ENCODE measurements at places on chromosomes 11 and 22.

DNA sequence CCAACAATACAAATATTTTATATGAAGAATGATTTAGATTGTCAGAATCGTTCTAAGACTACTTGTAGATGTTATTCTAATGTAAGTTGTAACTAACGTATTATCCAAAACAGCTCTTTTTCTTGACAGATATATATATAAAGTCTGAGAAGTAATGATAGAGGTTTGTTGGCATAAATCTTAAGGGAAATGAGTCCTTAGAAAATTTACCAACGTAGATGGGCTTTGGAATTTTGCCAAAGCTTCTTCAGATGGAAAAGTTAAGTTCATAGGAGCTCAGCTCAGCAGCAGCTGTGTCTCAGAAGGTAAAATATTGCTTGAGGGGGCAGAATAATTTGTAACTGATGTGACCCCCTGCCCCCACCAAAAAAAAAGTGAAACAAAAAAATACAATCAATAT lies 66.7 kb downstream of the BID start:
- no peak for DNase-seq

DNA sequence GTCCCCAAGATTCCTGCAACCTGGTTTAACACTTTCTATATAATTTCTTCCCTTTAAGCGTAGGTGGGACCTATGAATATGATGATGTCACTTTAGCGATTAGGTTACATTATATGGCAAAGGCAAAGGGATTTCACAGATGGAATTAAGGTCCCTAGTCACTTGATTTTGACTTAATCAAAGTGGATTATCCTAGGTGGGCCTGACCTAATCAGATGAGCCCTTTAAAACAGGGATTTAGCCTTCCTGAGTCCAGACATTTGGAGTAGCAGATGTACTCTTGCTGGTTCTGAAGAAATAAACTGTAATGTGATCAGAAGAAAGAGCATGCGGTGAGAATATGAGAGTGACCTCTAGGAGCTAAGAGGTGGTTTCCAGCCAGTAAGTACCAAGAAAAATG lies 67.8 kb upstream of the LIN7C start:
- no peak for DNase-seq

DNA sequence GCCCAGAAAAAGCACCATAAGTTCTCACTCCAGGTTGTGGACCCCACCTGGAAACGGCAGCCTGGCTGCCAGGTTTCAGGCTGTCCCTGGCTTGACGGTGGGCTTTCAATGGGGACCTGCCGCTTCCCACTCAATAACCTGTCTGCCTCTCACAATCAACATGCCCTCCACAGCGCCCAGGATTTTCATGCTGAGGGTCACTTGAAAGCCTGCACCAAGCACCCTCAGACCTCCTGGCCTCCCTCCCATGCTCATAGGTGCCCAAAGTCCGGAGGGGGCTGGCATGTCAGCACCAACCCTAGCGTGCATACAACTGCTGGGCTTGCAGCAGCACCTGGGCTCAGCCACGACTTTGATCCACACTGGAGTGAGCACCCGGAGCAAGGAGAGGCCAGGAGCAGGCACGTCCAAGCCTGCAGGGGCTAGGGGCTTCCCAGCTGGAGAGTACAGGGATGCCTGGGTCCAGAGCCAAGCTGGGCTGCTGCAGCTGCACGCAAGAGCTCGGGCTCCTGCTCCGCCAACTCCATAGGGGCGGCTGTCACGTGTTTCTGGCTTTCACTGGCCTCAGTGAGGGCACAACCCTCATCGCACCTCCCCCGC lies 1214.3 kb upstream of the RAG2 start:
- DNase-seq: no peak

- DNase-seq: no peak
Measured at GRCh38 chr11:45411228-45411946, 125.2 kb upstream of the SYT13 start.

DNA sequence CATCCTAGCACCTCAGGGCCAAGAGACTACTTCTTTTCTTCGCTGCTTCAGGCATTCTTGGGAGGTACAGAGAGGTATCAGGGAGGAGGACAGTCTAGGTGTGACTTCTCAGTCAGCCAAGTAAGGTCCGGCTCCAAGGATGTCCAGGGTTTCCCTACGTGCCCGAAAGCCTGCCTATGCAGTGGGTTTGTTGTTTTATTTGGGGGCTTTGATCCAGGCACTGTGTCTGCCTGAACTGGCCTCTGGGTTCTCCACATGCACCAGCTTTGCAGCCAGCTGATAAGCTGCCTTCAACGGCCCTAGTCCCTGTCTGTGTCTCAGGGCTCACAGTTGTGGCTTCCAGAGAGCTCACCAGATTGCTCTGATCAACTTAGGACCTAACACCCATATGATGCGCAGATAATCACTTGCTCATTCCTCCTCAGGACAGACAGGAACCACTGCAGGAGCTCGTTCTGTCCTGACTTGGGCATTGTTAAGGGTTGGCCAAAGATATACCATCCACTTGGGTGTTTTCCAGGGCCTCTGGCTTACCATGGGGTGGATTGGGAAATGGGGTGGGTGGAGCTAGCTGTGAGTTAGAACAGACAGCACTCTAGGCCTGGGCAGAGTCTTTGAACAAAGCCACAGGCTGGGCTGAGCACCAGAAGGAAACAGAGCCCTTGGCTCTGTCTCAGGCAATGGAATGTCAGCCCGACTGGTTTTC lies 45.5 kb upstream of the CRYBB3 start:
- DNase-seq: no peak

DNA sequence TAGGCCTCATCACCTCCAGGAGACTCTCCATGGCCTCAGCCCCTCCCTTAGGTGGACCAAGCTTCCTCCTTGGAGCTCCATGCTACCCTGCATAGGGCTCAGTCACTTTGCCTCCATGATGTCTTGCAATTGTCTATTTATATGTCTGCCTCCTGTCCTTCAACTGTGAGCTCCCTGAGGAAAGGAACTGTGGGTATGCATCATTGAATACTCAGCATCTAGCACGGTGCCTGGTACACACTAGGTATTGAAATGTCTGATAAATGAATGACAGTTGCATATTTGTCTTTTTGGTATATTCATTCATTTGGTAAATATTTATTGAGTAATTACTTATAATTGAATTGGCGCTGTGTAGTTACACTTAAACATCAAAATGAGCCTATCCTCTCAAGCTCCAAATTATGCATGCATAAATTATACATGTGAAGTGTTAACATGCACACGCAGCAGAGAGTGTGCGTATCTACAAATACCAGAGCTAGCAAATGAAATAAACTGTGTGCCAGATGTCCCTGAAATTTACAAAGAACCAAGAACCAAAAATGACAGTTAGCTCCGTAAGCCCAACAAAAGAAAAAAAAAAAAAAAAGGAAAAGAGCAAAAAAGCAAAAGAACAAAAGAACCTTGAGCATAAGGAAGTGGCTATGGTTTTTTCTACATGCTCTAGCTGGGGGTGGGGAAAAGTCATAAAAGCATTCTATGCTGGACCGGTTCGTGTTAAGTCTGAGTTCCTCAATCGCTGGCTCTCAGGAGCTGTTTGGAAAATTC lies 25.2 kb downstream of the GRAP2 start:
- DNase-seq: no peak

- no peak for DNase-seq
Measured at GRCh38 chr11:9138612-9139579, 47.5 kb upstream of the SCUBE2 start.

DNA sequence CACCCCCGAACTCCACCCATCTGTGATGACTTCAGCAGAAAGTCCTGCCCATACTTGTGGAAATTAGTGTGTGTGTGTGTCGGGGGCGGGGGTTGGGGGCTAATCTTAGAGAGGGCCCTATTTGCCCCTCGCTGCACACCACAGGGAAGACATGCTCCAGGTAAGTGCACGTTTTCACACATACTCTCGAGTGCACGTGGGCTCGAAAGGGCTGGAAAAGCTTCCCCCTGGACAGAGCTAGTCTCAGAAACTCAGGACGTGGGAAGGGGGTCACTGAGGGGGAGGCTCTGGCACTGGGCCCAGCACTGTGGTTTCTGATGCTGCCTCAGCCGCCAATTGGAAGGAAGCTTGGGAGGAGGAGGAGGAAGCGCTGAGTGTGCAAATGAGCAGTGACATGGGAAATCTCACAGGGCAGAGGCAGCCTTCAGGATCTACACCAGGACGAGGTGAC lies 40.7 kb upstream of the CD82 start:
- DNase-seq: no peak

DNA sequence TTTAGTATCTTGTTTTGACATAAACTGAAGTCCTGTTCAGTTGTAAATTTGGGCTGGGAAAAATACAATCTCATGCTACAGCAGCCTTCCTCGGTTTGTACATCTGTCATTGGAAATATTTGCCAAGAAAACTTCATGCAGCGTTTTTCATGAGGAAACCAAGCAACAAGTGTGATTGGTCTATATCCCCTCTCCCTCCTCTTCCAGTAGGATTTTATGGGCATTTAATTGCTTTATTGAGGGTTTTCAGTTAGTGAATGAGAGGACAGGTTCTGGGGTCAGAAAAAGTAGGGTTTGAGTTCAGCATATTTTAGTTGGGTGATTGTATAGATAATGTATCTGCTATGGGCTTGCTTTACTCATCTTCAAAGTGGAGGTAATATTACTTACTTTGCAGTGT lies 90.1 kb upstream of the RAG2 start:
- no peak for DNase-seq

- no peak for DNase-seq
Measured at GRCh38 chr22:40694411-40694810, 15.1 kb downstream of the MCHR1 start.

GRCh38 chr11:70608568-70609470 lies 210.5 kb downstream of the CTTN start:
- DNase-seq: no peak

GRCh38 chr22:33983558-33983957 lies 63.3 kb upstream of the LARGE1 start:
- no peak for DNase-seq
